DMS153 (cell line): ENCODE measurements at places on chromosomes 16 and 17.

DNA sequence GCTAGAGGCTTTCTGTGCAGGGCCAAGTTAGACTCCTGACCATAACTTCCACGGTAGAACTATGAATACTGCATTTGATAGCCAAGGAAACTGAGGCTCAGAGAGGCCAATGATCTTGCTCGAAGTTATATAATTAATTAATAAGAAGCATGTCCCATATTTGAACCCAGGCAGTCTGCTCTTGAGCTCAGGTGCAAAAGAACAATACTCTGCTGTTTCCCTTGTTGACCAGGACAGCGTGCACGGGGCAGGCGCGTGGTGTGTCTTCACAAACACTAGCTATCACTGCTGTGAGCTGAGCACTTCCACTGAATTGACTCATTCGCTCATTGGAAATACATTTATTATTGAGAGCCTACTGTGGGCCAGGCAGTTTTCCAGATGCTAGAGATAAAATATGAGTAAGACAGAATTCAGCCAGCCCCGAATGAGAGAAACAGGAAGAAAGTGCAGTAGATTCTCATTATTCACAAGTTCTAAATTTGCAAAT lies 1.6 kb downstream of the CHD9 start:
- no peak for DNase-seq

DNA sequence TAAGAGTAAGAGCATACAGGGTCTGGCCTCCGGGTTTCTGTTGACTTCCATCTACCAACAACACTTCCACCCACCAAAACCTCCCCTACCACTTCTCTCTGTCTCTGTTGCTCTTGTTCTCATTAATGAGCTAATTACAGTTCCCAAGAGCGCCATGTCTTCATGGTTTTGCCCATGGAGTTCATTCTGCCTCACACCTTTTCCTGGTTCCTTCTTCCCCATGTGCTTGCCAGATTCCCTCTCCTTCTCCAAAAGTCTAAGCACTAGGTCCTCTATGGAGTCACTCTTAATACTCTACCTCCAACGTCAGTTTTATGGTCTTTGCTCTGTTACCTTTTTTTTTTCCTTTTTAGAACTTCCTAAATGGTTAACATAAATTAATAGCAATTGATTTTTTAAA lies 92.8 kb downstream of the MYO1D start:
- no peak for DNase-seq

- no peak for DNase-seq
Measured at GRCh38 chr16:48129926-48130325, 25.9 kb downstream of the ABCC12 start.

GRCh38 chr17:31529841-31530251 lies 138.4 kb downstream of the RAB11FIP4 start:
- no peak for DNase-seq

GRCh38 chr16:80704751-80705505 lies 99.5 kb downstream of the CDYL2 start:
- no peak for DNase-seq

- peak; percentile 7 for DNase-seq
Measured at GRCh38 chr17:32936894-32937500, 9.0 kb downstream of the TMEM98 start.

- DNase-seq: no peak
Measured at GRCh38 chr16:51268237-51268636, 117.2 kb upstream of the SALL1 start.

DNA sequence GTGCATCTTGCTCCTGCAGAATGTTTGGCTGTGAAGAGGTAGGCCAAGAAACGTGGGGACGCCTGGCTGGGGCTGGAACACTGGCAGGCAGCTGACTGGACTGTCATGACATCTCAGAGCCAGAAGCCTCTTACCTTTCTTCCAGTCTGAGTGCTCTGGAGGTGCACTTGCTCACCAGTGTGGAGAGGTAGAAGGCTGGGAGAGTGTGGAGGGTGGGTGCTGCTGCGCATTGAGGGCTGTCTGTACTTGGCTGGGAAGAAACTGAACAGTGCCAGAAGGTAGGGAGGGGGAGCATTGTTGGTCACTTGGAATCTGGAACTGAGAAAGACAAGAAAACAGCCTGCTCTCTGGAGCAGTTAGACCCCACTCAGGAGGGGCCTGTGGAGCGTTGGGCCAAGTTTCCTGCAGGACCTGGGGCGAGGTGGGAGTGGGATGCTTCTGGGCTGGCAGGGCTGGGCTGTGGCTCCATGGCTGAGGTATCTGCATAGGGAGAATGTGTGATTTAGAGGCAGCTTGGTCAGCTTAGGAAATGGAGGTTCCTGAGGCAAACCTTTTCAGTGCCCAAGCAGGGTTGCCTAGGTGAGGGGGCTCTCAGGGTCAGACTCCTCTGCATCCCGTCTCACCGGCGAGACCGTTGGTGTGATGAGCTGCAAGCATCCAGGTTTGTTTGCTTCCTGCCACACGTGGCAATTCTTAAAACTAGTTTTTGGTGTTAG lies 55.1 kb downstream of the KSR1 start:
- no peak for DNase-seq

GRCh38 chr17:269616-270514 lies 82.7 kb downstream of the RPH3AL start:
- DNase-seq: no peak

DNA sequence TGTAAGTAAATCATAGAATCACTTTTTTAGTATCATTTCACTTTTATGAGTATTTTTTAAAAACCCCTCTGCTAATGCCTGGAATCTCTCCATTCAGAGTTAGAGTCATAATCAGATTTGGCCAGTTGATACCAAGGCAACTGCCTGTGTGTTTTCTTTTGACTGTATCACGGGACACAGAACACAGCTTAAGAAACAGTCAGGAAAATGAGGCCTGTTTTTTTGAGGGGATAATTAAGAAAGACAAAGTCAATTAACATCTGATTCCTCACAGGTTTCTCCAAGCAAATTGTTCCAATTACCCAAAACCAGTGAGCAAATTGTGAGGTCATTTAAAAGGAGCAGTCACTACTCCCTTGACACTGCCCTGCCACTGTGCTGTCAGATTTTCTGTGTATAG lies 944.5 kb upstream of the SOX9 start:
- no peak for DNase-seq

- no peak for DNase-seq
Measured at GRCh38 chr16:87012954-87013938, 303.9 kb downstream of the C16orf95 start.

DNA sequence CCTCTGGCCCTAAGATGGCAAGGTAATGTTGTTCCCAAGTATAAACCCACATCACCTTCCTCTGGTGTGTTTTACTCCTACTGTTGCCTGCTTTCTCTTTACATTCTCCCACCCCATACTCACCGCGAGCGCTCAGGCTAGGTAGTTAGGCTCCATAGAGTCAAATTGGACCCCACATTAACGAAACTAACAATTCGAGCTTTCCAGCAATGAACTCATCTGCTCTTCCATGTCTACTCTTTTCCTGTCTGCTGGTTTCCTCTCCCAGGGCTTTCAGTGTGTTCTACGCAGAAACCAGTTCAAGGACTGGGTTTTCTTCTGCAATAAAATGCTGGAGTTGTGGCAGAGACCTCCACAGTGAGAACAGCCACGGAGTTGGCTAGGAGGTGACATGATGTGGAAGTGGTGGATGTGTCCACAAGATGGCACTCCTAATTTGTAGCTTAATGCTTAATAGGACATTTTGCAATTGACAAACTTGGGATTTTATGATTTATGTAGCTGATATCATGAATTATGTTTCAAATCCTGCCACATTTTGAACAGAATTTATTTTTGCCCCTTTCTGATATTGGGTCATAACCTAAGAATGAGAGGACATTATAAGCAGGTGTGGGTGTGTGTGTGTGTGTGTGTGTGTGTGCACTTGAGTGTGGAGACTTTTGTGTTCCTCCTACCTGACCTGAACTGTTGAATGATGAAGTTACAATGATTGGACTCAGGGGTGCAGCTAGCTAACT lies 2.2 kb upstream of the UQCRC2 start:
- DNase-seq: no peak

DNA sequence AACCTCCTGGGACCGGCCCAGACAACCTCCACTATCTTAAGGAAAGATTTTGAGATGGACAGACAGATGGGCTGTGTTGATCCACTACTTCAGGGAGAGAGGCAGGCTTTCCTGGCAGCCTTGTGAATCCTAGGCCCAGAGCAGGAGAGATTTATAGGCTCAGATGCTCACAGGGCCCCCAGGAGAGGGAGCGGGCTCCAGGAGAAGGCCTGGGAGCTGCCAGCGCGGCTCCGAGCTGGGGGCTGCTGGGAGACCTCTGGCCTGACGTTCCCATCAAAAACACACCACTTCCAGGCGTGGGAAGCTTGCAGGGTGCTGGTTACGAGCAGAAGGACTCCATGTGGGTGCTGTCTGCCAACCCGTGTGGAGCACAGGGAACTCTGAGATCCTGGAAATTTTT lies 53.2 kb downstream of the MYH11 start:
- DNase-seq: no peak

DNA sequence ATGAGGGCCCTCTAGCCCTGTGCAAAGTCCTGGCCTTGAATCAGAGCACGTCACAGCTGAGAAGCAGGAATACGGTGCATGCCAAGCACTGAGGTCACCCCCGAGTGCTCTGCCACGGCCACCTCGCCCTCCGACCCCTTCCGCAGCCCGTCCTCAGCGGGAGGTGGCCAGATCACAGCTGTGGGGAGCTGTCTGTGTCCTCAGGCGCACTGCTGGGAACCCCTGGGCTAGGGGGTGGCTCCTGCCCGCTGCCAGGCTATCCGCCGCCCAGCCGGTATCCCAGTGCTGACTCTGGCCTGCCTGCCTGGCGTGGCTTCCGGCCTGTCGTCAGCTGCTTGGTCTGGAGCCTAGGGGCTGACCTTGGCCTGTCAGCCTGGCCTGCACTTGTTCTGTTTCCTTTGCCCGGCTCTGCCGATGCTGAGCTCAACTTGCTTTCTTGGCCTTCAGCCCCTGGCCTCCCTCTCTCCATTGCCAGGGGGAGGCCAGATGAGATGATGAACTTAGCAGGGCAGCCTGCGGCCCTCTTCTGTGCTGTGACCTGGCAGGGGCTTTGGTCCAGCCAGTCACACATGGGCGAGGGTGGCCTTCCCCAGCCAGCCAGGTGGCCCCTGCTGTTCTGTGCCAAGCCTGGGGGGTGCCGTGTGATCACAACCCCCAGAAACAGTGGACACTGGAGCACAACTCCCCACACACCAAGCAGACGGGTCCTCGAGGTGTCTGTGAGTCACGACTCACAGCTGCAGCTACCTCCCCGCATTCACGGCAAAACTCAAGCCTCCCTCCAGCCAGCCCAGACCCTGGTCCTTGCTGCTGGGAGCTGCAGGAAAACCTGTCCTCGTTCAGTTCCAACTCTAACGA lies 77.3 kb downstream of the ZDHHC7 start:
- no peak for DNase-seq

- DNase-seq: no peak
Measured at GRCh38 chr16:48384520-48385252, 527 bp downstream of the SIAH1 start.

DNA sequence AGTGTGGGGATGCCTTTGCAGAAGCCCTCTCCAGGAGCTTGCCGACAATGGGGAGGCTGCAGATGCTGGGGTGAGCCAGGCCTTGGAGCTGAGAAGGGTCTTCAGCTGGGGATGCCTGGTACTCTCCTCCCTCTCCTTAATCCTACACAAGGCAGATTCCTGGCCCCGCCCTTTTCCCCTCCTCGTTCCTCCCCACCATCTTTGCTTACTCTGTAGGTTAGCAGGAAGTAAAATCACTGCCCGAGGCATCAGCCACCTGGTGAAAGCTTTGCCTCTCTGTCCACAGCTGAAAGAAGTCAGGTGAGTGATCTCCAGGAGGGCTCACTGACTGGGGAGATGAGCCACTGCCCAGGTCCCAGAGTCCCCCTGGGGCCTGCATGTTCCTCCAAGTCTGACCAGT lies 38.7 kb downstream of the NLRC5 start:
- no peak for DNase-seq

DNA sequence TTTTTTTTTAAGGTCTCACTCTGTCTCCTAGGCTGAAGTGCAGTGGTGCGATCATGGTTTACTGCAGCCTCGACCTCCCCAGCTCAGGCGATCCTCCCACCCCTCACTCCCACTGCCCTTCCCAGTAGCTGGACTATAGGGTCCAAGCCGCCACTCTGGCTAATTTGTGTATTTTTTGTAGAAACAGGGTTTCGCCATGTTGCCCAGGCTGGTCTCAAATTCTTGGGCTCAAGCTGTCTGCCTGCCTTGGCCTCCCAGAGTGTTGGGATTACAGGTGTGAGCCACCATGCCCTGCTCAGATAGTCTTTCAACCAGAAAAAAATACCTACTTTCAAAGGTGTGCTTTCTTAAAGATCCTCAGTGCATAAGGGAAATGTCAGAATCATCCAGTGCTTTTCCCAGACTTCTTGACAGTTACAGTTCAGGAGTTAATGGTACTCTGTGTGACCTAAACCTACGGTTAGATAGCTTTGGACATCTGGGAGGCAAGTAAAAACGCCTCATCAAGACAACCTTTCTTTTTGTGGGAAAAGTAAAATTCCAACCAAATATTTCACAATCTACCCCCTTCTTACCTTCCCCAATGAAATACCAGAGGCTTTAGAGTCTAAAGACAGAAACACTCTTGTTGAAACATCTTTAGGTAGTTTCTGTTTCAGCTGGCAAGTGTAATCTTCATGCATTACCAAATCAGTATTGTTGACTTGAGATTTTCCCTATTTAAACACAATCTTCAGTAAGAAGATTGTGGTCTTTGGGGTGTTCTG lies 6.8 kb downstream of the RSPRY1 start:
- DNase-seq: no peak

GRCh38 chr17:42563143-42563509 lies 1.2 kb downstream of the COASY start:
- DNase-seq: no peak

- peak; percentile 37 for DNase-seq
Measured at GRCh38 chr17:75031972-75032719, 14.6 kb downstream of the ATP5PD start.

DNA sequence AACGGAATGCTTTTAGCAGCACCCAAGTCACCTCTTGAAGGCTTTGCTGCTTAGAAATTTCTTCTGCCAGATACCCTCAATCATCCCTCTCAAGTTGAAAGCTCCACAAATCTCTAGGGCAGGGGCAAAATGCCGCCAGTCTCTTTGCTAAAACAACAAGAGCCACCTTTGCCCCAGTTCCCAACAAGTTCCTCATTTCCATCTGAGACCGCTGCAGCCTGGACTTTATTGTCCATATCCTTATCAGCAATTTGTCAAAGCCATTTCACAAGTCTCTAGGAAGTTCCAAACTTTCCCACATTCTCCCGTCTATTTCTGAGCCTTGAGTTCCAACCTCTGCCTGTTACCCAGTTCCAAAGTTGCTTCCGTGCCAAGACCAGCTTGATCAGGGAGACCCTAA lies 27.4 kb downstream of the TMC6 start:
- DNase-seq: no peak
